ENCODE measurements at places on chromosomes 6 and 20.

- DNase-seq = no peak
These were observed 13.3 kb upstream of the SLC2A12 start for GRCh38 chr6:134065706-134066105.

GRCh38 chr6:136784910-136785746 lies 7.1 kb downstream of the MAP3K5 start:
- DNase-seq = no peak

DNA sequence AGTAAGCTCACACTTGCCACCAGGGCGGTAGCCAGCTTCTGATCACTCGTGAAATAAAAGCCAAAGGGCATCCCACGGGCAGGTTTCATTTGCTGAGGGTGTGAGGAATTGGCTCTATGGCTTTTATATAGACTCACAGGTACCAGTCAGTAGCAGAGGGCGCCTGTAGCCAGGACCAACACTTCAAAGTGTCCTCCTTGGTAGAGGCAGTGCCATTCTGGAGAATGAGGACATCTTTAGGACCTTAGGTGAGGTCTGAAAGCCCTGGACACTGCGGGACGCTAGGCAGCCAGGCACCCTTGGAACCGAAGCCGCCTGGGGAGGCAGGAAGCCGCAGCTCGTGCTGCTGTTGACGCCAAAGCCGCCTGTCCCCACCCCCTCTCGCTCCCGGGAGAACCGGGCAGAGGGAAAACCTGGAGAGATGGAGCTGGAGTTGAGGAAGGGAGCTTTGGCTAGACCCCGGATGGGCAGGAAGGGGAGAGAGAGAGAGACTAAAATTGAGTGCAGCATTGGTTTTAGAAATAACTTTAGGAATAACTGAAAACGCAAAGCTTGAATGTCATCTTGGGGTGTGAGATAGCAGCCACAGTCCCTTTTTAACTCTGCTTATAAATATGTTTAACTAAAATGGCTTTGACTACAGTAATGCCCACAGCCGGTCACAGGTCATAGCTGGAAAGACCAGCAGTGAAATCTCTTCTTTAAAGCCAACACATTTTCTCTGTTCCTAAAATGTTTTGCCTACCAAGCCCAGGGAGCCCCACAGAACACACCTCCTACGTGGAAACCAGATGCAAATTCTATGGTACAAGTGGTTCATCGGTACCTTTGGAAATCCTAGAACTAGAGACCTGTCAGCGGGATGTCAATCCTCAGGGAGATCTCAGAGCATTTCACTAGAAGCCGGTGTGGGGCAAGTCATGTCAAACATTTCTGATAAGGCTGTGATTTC lies 128.5 kb upstream of the CDYL start:
- peak; percentile 59 for DNase-seq

DNA sequence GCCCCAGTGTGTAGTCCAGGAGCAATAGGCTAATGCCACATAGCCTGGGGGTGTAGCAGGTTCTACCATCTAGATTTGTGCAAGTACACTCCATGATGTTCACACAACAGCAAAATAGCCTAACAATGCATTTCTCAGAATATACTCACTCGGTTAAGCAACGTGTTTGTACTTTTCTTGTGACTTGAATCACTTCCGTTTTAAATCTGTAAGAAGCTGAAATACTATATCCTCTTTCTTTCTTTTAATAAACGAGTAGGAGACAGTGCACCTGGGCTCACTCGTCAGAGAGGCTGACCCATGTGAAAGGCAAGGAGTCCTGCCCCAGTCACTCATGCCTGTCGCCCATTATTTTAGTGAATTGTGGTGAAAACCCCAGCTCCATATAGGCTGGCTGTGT lies 201.6 kb downstream of the FOXA2 start:
- no peak for DNase-seq

DNA sequence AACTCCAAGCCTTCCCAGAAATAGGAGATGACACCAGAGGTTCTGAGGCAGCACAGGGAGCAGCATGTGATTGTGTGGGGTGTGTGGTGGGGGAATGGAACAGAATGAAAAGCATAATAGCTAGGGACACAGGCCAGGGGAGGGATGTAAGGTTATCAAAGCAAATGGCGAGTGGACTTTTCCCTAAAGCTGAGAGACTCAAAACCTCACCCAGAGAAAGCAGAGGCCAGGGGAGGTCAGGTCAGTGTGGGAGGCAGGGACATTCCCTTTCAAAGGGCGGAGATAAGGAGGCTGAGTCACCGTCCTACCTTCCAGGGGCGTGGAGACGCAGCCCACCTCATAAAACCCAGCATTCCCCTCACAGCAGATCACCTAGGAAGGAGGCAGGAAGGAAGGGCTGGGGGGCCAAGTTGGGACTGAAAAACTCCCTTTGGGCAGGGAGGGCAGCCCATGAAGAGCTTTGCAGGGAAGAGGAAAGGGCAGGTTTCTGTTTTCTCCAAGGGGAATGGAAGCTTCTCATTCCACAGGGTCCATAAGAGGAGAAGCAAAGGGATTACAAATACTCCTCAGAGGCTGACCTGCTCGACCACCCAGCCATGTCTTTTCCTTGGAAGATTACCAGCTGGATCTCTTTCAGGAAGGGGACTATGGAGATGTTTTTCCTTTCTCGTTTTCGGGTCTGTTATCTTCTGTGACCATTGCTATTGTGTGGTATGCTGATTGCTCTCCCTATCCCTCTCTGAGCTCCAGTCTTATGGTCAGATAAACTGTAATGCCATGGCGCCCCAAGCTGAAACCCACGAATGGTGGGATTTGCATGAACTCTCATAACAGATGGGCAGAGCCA lies 9.6 kb upstream of the LY6G5C start:
- DNase-seq = no peak

DNA sequence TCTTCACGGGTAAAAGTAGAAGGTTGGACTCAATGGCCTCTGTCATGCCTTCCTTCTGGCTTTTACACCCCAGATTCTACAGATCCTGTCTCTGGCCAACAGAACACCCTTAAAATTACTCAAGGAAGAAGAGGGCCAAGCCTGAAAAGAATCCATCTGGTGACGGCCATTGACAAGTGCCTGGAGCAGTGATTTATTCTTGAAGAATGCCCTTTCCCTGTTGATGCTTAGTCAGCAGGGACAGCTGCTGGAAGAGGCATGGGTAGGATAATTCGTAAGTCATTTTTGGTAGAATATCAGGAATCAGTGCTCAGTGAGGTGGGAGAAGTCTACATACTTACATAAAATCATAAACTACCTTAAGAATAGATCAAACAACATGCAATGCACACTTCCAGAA lies 397.9 kb downstream of the SAMD5 start:
- no peak for DNase-seq

GRCh38 chr6:156841508-156841907 lies 64.3 kb downstream of the ARID1B start:
- DNase-seq = no peak

DNA sequence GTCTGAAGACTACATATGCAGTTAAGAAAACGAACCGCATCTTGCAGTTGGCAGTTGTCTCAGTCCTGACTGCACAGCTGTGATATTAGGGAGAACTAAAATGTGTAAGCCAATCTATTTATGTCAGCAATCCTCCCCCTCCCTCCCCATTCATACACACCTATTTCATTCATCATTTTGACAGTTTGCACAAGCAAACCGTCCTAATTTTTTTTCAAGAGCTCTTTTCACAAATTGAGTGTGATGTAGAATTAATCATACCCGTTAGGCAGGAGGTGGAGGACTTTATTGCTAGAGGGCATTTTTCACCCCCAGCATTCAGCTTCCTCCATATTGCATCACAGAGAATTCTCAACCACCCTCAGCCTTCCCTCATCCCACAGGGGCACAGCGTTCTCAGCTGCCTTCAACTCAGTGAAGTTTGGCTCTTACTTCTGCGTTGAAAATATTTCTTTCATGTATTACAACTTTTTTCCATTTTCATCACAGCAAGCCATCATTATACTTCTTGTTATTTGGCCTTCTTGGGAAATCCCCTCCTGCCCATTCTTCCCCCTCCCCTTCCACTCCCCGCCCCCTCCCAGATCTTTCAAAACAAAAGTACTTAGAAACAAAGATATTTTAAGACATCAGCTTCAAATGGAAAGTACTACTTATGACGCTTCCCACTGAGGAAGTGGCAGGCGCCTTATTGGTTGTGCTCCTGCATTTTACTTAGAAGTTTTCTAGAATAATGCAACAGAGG lies 37.5 kb downstream of the NOX3 start:
- DNase-seq = peak; percentile 50

DNA sequence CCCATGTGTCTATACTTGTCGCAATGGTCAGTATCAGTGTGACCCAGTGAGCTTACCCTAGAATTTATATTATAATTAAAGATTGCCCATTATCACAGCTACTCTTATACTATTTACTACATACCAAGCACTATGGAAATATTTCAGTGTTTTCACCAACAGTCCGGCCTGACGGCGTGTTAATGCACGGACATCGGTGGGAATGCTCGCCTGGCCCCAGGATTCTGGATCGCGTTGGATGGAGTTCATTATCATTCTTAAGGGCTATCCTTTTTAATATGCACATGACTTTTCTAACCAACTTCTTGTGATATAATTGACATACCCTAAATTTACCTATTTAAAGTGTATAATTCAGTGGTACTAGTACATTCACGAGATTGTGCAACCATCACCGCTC lies 51.8 kb upstream of the AFDN start:
- no peak for DNase-seq

DNA sequence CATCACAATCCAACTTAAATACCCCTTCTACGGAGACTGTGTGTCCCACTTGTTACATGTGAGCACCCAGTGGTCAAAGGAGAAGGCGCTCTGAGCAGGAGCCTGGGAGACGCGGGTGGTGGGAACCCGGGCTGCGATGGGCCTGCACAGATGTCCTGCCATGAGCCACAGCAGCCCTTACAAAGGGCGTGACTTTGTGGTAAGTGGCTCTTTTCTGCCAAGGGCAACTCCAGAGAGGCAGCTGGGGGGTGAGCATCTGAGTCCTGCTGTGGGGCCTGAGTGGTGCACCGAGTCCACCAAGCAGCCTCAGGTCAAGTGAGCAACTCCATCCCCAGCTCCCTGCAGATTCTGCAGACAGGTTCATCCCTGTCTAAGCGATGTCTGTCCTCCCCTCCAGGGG lies 33.6 kb upstream of the CST7 start:
- no peak for DNase-seq

GRCh38 chr6:96795481-96795880 lies 41.8 kb downstream of the GPR63 start:
- no peak for DNase-seq

DNA sequence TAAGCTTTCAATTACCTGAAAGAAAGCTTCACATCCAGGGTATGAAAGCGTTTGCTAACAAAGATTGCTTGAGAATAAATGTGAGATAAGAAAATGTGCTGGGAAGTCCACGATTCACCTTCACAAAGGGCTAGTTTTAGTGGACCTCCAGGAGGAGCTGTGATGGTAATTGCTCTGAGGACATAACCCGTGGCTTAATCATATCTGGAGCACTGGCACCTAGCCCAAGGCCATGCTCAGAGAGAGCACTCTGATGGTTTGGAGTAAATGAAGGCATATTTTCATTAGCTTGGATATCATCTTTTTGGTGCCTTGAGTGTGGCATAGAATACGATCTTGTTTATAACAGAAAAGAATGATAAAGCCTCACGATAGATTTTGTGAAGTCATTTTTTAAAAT lies 46.9 kb upstream of the BACH2 start:
- no peak for DNase-seq

DNA sequence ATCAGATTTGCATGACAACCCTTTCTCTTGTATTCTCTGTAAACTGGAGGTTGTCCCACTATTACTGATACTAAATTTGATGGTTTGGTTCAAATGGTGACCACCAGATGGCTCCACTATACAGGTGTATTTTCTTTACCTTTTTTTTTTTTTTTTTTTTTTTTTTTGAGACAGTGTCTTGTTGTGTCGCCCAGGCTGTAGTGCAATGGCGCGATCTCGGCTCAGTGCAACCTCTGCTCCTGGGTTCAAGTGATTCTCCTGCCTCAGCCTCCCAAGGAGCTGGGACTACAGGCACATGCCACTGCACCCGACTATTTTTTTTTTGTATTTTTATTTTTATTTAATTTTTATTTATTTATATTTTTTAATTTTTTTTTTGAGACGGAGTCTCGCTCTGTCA lies 6.6 kb upstream of the WTAP start:
- DNase-seq = no peak

DNA sequence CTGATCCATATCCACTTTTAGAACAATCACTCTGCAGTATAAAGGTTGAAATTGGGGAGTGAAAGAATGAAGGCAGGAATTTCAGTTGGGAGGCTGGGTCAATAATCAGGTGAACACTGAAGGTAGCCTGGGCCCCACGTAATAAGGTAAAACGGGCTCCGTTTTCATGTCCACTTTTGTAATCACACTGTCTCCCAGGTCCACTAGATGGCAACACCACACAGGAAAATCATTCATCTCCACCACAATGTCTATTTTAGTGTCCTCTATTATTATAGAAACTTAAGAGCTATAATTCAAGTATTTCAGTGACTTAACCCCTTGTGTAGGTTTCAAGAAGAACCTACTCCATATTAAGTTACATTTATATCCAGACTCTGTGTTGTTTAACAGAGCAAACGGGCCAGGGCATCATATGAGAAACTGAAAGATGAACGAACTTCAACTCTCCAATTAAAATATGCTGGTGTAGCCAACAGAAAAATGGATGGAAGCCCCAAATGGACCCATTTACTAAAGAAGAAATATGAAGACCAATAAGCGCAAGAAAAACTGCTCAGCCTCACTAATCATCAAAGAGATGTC lies 45.9 kb upstream of the MC3R start:
- no peak for DNase-seq

DNA sequence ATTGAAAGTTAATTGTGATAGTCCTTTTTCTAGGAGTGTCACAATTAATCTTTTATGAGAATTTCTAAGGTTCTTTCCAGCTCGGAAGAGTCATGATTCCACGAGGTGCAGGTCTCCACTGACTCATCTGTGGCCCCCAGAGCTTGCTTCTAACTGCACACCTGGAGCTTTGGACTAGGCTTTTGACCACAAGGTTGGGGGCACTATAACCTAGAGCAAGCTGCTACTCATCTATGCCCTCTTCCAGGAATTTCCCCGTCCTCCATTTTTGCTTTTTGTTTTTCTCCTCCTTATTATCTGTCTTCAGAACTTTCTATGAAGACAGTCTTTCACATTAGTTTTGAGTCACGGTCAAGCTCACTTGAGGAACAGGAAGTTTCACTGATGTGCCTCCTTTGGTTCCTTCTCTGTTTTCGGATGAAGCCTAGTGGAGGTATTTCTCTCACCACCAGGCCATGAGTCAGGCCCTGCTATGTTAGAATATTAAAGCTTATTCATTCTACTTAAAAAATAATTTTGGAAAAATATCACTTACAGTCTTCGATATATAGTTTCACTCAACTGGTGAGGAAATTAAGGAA lies 119.2 kb upstream of the INSM1 start:
- no peak for DNase-seq

- DNase-seq = no peak
These were observed 22.7 kb downstream of the SYNDIG1 start for GRCh38 chr20:24492031-24492607.

DNA sequence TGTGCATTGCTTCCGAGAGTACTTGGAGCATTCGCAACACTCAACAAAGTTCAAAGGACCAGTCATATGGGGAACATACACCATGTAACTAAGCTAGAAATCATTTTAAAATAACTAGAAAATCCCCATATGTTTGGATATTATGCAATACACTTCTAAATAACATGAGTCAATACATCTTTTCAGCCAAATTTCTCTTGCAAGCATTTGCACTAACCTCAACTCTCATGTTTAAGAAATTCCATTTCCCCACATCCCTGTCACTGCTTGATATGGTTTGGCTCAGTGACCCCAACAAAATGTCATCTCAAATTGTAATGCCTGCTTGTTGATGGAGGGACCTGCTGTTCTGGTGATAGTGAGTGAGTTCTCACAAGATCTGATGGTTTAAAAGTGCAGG lies 85.7 kb upstream of the CST7 start:
- no peak for DNase-seq

GRCh38 chr20:33846291-33846935 lies 35.3 kb downstream of the CHMP4B start:
- DNase-seq = no peak
